Cortex of kidney (tissue), 1 donor: ENCODE measurements at places on chromosomes 16 and 17.

DNA sequence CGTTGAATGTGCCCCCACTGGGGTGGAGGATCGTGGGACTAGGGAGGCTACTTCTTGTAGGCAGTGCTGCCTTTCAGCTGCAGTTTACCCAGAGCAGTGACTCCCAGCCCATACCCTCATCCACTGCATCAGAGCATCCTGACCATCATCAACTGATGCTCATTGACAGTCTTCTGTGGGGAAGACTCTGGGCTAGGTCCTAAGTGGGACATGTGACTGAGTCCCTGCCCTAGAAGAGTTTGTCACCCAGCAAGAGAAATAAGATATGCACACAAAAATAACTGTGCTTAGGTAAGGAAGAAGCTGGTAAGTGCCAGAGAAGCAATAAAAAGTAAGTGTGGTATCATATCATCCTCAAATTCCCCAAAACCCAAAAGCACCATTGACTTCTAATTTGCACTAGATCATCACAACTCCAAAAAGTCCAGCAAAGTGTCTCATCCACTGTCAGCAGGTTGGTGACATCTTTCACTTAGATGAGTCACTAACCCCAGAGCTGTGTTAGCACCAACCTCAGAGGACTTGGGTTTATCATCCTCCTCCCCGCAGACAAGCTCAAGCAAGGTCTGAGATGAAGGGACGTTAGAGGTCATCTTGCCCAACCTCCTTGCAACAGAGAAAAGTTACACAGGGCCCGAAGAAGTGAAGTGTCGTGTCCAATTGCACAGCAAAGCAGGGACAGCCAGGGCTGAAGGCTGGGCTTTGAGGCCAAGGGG lies 99.0 kb downstream of the CCDC182 start:
- no peak for DNase-seq

- no peak for DNase-seq
These were observed 82.3 kb downstream of the SSH2 start for GRCh38 chr17:29847527-29848400.

GRCh38 chr17:18993905-18994526 lies 10.5 kb downstream of the FAM83G start:
- DNase-seq, result no peak

GRCh38 chr17:22142091-22142490 lies 449.8 kb downstream of the KCNJ18 start:
- DNase-seq, result no peak

GRCh38 chr17:50148226-50149090 lies 2.0 kb downstream of the PPP1R9B start:
- DNase-seq, result no peak

GRCh38 chr16:25219070-25219737 lies 2.5 kb downstream of the AQP8 start:
- DNase-seq, result no peak

GRCh38 chr16:17983114-17983513 lies 353.4 kb downstream of the NPIPA8 start:
- no peak for DNase-seq

DNA sequence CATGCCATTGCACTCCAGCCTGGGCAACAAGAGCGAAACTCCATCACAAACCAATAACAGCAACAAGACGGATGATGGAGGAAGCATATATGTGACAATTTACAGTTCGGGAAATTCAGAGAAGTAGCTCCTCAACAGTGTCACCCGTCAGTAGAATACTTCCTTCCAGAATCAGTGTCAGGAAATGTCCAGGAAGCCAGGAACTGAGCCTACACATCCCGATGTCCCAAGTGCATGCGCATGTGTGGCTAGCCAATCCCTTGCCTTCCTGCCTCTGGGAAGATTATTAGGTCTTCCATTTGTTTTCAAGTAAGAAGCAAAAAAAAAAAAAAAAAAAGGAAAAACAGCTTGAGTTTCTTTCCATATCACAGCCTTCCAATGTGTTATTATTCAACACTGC lies 1.4 kb upstream of the PITPNC1 start:
- DNase-seq, result no peak

DNA sequence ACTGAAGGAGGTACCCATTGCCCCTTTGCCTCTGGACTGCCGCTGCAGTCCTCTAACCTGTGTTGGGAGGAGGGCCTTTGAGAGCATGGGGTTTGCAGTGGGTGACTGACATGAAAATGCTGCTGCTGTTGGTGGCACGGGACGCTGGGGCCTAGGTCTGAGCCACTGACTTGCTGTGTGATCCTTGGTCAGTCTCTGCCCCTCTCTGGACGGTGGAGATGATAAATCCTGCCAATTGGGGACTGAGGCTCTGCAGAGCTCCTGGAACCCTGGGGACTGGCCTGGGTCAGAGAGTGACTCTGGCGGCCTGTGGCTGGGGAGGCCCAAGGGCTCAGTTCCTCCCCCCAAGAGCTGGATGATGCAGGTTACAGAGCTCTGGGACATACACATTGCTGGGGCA lies 6.1 kb upstream of the PYDC1 start:
- no peak for DNase-seq

DNA sequence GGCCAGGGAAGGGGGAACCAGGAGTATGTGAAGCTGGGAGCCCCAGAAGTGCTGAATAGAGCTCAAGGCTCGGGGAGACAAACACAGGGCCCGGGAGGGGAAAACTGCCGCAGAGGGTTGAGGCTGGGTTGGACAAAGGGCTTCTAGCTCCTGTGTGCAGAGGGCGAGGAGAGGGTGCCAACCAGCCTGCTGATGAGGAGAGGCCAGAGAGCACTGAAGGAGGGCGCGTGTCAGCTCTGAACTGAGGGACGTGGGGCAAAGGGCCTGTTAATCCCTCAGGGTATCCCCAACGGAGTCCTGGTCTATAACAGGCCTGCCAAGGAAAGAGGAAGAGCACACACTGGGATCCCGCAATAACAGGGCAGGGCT lies 151.3 kb downstream of the C16orf78 start:
- no peak for DNase-seq

DNA sequence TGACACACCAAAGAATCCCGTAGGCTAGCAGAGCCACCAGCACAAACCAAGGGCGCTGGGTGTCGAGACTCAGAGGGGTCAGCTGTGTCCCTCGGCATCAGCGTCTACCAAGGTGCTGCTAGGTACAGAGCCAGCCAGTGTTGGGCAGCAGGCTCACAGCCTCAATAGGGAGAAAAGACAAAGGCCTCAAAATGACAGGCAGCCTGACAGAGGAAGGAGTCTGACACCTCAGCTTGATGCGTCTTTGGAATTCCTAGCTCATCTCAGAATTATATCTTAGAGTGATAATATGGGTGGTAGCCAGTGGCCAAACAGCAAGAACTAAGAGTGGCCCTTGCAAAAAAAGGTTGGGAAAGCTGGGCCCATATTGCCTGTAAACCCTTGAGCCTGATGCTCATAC lies 45.9 kb downstream of the HS3ST3B1 start:
- DNase-seq, result no peak

DNA sequence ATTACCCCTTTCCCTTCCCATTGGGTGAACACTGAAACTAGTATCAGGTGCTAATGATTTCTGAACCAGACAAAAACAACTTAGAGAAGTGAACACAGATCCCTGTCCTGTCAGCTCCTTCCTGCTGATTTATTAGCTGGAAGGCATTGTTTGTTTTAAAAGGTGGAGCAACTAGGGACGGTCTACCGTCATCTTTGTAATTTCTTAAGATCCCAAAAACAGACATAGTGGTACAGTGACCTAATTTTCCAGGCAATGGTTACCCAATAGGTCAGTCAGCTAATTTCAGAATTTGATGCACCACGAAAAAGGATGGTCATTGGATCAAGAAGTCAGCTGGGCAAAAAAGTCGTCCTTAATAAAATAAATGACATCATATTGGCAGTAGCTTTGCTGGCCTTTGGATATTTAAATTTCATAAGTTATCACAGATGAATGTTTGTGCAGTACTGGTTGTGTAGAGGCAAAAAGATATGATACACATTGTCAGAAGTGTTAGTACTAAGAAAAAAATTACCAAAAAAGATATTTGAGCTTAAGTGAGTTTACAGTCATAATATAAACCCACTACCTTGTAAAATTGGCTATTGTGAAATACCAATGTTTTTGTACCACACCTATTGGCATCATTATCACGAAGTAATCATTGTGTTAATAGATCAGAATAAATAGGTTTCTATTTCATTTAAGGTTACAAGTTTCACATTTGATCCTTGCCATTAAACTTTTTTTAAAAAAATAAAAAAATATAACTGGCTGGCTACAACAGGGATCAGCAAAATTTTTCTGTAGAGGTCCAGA lies 27.2 kb upstream of the KCNJ16 start:
- DNase-seq, result no peak

- no peak for DNase-seq
These were observed 2.4 kb upstream of the FBXL16 start for GRCh38 chr16:708019-708418.

DNA sequence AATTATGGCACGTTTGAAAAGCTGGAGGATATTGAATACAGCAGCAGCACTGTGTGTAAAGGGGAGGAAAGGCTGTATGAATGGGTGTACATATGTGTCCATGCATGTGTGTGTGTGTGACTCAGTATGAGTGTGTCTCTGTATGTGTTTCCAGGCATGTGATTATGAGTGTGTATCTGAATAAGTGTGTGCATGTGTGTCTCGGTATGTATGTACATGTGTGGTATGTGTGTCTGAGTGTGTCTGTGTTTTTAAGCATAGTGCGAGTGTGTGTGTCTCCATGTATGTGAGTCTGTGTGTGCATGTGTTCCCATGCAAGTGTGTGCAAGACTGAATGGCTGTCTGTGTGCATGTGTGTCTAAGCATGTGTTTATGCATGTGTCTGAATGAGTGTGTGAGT lies 259.1 kb upstream of the XYLT1 start:
- DNase-seq, result no peak

DNA sequence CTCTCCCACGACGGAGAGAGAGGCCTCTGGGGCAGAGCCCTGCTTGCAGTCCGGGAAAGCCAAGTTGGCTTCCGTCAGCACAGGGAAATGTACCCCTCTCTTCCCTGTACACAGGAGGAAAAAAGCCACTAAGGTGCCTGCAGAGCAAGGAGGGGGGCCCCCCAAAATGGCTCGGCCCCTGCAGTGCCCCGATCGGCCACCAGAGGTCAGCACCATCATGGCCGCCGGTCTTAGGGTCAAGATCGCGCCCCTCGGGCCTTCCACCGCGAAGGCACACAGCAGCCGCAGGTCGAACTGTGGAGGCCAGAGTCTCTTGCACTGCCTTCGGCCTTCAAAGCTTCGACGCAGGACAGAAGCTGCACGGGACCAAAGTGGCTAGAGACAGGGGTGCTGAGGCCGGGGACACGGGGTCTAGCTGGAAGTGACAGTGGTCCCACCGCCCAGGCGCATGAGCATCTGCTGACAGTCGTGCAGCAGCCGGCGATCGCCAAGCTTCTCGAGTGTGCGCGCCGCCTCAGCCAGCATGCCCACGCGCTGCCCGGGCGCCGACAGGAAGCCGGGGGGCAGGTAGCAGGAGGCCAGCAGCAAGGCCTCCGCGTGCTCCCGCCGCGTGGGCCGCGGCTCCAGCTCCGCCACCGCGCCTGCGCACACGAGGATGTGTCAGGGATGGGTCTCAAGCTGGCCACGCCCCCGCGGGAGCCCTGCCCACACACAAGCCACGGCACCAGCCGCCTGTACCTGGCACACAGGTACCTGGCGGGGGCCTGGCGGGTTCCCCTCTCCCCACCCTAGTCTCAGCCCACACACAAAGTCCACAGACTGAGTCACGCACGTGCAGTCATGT lies 24.4 kb downstream of the SREBF1 start:
- no peak for DNase-seq

GRCh38 chr16:67571464-67571863 lies 9.1 kb downstream of the CTCF start:
- no peak for DNase-seq

DNA sequence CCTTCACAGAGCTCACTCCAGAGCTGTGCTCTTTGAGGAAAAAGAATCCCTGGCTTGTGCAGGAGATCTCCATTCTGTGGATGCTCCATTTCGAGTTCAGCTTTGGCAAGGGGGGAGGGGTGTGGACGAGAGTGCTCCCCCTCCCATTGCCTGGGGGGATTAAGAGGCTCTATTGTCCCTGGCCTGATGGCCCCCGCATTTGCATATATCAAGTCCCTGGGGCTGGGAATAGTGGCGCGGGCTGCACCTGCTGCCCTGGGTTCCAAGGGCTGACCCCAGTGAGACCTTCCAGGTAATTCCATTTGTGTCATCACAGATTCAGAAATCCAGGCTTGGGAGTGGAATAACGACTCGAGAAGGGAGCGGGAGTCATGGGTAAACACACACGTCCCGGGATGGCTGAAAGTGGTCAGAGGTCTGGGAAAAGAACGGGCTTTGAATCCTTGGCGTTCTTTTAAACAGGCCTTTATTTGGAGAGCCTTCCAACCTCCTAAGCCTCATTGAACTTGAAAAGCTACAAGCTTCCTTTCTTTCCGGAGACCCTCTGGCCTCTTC lies 479.3 kb downstream of the HS3ST3B1 start:
- DNase-seq, result no peak

DNA sequence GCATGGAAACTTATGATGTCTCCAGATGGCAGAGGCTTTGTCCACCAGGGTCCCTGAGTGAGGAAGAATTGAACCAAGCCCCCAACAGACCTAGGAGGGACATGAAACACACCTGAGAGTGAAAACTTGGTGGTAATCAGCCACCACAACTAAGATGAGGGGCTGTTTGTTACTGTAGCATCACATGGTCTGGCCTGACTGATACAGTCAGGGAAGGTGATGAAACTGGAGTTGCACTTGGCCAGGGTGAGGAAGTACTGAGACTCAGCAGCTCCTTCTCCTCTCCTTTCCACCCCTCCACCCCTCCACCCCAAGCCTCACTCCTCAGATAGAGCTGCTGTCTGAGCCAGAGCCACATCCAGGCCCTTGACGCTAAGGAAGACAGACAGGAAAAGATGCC lies 37.2 kb downstream of the C16orf82 start:
- DNase-seq, result no peak

GRCh38 chr17:54901230-54901822 lies 674 bp downstream of the TOM1L1 start:
- DNase-seq, result no peak

- no peak for DNase-seq
These were observed 56.0 kb upstream of the SMURF2 start for GRCh38 chr17:64718058-64718457.

DNA sequence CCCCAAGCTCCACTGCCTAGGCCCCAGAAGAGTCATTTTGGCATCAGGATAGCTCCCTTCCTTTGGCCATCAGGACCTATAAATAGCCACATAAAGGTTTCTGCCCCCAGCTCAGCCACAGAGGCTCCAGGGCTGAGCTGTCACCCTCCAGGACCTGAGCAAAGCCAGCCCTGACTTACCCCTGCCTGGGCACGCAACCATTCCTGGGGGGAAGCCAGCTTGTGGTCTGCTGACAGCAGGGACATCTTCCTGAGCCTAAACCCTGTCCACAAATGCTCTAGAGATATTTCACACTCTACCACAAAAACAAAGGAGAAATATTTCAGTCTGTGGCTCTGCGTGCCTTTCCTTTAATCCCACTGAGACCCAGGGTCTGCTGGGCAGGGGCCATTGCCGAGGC lies 123.7 kb upstream of the CCL2 start:
- no peak for DNase-seq
